Activated CD4-positive, alpha-beta memory T cell treated with anti-CD3 and anti-CD28 coated beads, Interleukin-2, amount 10 ng/mL, durations not matched to agents 7 days and 5 days (primary cell): ENCODE measurements at places on chromosomes 1 and 21. TPM values are rescaled to one million over a fixed set of nuclear protein-coding genes. Genes with fewer than 3 reads are reported as not detected.

- no peaks in the 10 kb centered on the region for H3K36me3 ChIP-seq
- no peak overlapping the region for H3K4me3 ChIP-seq
- peaks cover 9% of the 10 kb centered on the region for H3K27me3 ChIP-seq
- H3K4me1 ChIP-seq, result no peaks in the 10 kb centered on the region
- DNase-seq, result no peak
Measured at GRCh38 chr1:55046871-55047270, 7.5 kb downstream of the PCSK9 start.

Gene ACTN2
- not detected for total RNA-seq

DNA sequence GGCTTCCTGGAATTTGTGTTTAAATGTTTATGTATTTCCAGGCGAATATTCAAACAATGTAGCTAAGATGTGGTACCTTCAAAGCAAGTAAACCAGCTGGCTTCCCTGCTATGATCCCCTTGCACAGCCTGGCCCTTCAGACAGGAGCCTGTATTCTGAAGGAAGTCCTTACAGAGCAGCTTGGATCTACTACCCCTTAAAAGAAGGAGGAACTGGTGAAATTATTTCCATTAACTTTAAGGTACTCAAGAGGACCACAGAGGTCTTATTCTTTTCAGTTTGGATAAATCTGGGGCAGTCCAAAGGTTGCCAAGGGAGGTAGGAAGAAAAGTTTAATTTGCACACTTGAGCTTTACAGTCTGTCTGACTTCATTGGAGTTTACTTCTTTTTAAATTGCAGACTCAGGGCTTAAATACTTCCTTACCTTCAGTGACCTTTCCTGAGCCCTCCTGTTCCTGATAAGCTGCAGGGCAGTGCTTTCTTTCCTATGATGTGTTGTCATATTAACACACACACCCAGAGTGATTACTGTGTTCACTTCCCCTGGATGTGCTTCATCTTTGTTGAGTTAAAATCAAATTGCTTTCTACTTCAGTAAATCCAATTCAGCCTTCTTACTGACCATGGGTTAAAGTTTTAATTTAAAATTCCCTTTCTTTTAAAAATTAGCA, 40.5 kb downstream of the DISC1 start:
- H3K27ac ChIP-seq, result no peak overlapping the region
- no peaks in the 10 kb centered on the region for H3K27me3 ChIP-seq
- peaks cover 9% of the 10 kb centered on the region for H3K36me3 ChIP-seq
- peaks cover 7% of the 10 kb centered on the region for H3K4me1 ChIP-seq
- DNase-seq, result no peak

DNA sequence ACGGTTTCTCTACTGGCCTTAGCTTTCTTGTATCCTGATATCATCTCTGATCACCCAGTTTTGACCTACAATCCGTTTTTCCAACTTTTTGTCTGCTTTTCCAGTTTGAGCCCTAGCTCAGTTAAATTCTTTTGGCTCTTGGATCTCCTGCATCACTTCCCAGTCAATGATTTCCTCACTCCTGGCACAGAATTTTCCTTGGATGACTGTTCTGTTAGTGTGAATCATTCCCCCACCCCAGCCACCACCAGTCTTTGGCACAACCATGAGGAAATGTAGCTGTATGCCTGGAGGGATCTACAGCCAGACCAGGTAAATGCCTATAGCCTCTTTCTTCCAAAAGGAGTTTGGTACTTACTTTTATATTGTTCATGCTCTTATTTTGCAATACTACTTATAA, 187.2 kb upstream of the PTGFR start:
- DNase-seq, result no peak
- no peaks in the 10 kb centered on the region for H3K36me3 ChIP-seq
- H3K4me1 ChIP-seq, result no peaks in the 10 kb centered on the region
- H3K27me3 ChIP-seq, result no peaks in the 10 kb centered on the region
- H3K27ac ChIP-seq, result no peak overlapping the region

DNA sequence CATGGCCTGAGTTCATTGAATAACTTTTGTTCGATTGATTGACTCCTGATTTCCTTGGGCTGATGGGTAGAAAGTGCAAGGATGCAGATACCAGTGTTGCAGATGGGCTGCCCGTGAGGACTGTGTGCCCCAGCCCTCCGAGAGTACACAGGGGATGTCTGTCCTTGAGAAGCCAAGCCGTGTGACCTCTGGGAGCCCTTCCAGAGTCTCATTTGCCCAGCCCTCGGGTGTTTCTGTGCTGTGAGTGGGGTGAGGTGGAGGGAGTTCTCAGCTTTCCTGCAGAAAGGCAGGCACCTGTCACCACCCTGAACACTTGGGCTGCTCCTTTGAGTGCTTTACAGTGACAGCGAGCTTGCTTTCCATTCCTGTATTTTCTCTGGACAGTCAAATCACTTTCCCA, 96.4 kb upstream of the CACNA1E start:
- no peak overlapping the region for H3K4me3 ChIP-seq
- no peaks in the 10 kb centered on the region for H3K36me3 ChIP-seq
- H3K27ac ChIP-seq, result no peak overlapping the region
- DNase-seq, result no peak

DNA sequence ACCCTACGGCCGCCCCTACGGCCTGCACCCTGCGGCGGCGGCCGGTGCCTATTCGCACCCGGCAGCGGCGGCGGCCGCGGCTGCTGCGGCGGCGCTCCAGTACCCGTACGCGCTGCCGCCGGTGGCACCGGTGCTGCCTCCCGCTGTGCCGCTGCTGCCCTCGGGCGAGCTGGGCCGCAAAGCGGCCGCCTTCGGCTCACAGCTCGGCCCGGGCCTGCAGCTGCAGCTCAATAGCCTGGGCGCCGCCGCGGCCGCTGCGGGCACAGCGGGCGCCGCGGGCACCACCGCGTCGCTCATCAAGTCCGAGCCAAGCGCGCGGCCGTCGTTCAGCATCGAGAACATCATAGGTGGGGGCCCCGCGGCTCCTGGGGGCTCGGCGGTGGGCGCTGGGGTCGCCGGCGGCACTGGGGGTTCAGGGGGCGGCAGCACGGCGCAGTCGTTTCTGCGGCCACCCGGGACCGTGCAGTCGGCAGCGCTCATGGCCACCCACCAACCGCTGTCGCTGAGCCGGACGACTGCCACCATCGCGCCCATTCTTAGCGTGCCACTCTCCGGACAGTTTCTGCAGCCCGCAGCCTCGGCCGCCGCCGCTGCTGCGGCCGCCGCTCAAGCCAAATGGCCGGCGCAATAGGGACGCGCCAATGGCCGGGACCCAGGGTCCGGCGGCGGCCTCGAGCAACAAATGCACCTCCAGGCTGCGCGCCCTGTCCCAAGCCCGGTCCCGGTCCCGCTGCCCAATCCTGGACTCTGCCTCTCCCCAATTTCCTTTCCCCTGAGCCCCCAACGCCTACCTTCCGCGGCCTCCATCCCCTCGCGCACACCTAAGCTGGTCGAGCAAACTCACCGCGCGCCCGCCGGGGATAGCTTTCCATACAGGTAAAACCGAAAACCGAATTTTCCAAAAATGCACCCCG, 1.8 kb downstream of the FOXD3 start:
- H3K4me3 ChIP-seq, result peak overlapping the region; percentile 63
- H3K27me3 ChIP-seq, result peaks cover 77% of the 10 kb centered on the region

DNA sequence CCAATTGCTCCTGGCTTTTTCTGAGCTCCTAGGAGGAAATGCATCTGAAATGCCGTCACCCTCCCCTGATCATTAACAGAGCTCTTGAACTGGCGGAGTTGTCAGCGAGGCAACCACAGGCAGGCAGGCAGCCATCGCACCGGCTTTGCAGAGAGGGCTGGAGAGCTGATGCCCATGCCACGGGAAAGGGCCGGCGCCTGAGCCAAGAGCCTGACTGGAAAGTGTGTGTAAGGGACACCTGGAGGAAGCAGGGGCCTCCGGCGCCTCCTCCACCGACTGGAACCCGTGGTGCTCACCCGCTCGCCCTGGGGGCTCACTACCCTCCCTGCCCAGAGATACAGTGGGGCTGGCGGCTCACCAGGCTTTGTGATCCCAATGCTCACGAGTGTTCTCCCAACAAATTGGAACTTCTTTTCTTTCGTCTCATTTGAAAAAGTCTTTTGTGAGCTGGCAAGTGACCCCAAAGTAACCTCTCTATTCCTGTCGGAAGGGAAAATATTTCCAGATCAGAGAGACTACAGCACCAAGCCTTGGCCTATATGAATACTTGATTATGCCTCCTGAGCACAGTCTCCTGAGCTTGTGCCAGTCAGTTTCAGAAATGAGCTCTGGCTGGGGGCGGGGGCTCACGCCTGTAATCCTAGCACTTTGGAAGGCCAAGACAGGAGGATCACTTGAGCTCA, 97.7 kb upstream of the SLC25A33 start:
- H3K4me1 ChIP-seq, result no peaks in the 10 kb centered on the region
- H3K27me3 ChIP-seq, result peaks cover 30% of the 10 kb centered on the region
- H3K4me3 ChIP-seq, result no peak overlapping the region
- H3K27ac ChIP-seq, result no peak overlapping the region
- DNase-seq, result no peak
- no peaks in the 10 kb centered on the region for H3K36me3 ChIP-seq

Gene MSH4
- 0.20 TPM for total RNA-seq

DNA sequence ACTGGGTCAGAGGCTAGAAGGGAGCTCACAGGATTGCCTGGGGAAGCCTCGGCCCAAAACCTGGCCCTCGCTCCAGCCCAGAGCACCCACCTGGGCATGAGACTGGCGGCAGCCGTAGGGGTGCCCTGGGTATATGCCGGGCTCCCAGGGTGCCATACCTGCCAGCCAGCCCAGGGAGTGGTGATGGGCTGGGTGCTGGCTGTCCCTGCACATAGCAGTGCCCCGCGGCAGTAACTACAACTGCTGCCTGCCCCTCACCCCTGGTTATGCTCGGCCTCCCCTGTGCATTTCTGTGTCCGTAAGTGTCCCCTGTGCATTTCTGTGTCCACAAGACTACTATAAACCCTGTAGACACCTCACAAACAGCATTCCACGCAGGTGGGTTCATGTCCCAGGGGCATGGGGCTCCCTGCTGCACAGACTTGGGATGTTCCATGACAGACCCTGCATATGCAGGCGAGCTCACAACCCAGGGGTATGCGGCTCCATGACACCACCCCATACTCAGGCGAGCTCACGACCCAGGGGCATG, 5.8 kb upstream of the SPATC1L start:
- H3K36me3 ChIP-seq, result peaks cover 13% of the 10 kb centered on the region
- H3K4me3 ChIP-seq, result no peak overlapping the region
- no peak for DNase-seq
- peaks cover 3% of the 10 kb centered on the region for H3K27me3 ChIP-seq

DNA sequence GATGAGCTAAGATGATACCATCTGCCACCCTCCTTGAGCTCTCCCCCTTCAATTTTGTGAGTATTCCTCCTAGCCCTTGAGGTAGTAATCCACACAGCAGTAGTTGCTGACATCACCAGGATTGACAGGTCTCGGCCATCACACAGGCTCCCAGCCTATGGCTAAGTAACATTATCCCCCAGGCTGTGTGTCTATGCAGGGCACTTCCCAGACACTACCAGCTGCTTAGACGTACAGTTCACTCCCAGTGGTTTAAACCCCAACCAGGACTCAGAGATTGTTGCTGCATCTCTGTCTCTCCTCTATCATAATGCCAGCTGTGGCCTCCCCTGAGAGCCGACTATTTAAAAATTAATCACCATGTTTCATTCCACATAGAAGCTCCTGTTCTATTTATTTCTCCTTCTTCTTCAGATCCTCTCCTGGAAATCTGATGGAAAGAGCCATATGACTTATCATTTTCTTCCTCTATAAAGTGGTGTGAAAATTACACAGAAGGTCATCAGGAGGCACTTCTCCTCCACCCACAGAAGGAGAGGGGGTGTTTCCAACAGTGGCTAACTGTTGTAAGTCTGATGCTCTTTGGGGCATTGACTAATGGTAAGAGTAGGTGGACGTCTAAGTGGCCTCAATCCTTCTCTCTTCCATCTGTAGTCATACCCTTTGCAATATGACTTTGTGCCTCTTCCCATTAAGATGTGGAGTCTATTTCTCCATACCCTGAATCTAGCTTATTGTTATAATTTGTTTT, 396.3 kb downstream of the SETD4 start:
- H3K27me3 ChIP-seq, result peaks cover 26% of the 10 kb centered on the region
- no peak for DNase-seq
- H3K36me3 ChIP-seq, result no peaks in the 10 kb centered on the region
- no peak overlapping the region for H3K27ac ChIP-seq

Gene SPRR2E
- not detected for total RNA-seq

DNA sequence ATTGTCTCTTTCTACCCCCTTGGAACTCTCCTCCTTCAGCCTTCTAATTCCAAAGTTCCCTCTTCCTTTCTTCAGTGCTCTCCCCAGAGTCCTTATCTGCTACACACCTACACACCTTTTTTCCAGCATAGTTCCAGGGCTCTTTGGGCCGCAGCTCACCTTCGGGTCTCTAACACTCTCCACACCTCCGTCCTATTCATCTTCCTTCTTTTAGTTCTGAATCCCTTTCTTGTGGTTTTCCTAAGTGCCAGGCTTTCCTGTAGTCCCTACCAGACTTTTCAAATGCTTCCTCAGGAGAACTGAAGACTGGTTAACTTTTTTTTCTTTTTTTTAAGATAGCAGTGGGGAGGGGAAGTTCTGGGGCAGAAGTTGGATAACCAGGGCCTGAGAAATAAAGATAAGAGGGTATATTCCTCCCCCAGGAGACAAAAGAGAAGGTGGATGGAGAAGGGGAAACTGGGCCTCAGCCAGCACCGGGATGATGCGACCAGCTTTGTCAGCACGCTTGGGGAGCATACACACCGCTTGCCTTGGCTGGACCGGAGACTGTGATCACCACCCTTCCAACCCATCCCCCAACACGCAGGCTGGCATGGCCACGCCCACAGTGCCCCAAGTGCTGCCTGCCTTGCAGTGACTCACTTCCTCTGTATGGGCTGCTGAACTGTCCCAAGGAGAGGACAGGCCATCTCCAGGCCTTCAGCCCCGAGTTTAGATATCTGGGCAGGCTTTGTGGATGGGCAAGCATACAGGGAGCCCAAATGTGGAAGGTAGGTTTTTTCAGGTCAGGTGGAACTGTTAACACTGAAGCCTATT, 2.5 kb upstream of the CERS2 start:
- H3K27me3 ChIP-seq, result no peaks in the 10 kb centered on the region

Gene KIF17
- not detected for total RNA-seq

GRCh38 chr1:74729741-74730478, 2.9 kb downstream of the CRYZ start:
- peaks cover 36% of the 10 kb centered on the region for H3K4me1 ChIP-seq
- peaks cover 30% of the 10 kb centered on the region for H3K36me3 ChIP-seq
- no peak overlapping the region for H3K4me3 ChIP-seq
- no peak for DNase-seq
- H3K27me3 ChIP-seq, result no peaks in the 10 kb centered on the region
- no peak overlapping the region for H3K27ac ChIP-seq

Gene THEMIS2
- 58.9 TPM for total RNA-seq
